GM12864 (cell line): ENCODE measurements at places on chromosomes 6 and 20.
A peak's percentile ranks its signal among the peaks of the same experiment; 100 is the strongest.

- no peak for DNase-seq
These were observed 1.5 kb downstream of the FOXC1 start for GRCh38 chr6:1611322-1611571.

GRCh38 chr6:34128045-34128444, 17.8 kb downstream of the GRM4 start:
- no peak for DNase-seq

- no peak for DNase-seq
These were observed 57.4 kb upstream of the FOXC1 start for GRCh38 chr6:1552296-1552761.

GRCh38 chr6:25223490-25223991, 55.6 kb upstream of the CARMIL1 start:
- DNase-seq: peak; percentile 24

GRCh38 chr6:113353392-113353791, 503.8 kb upstream of the MARCKS start:
- DNase-seq: no peak
